ENCODE measurements at places on chromosomes 7 and 10.

GRCh38 chr10:98472196-98472595 is 25.5 kb upstream of the HPS1 start:
- no peak for DNase-seq

- no peak for DNase-seq
Observed at GRCh38 chr10:110576220-110576619, 8.7 kb downstream of the SMC3 start.

DNA sequence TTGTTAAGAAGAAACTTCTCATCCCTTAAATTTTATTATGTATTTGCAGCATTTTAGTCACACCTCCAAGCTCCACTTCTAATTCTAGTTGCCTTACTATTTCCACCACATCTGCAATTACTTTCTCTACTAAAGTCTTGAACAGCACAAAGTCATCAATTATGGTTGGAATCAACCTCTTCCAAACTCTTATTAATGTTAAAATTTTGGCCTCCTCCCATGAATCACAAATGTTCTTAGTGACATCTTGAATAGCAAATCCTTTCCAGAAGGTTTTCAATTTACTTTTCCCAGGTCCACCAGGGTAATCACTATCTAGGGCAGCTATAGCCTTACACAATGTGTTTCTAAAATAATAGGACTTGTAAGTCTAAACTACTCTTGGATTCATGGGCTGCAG is 126.3 kb upstream of the POM121L12 start:
- no peak for DNase-seq

DNA sequence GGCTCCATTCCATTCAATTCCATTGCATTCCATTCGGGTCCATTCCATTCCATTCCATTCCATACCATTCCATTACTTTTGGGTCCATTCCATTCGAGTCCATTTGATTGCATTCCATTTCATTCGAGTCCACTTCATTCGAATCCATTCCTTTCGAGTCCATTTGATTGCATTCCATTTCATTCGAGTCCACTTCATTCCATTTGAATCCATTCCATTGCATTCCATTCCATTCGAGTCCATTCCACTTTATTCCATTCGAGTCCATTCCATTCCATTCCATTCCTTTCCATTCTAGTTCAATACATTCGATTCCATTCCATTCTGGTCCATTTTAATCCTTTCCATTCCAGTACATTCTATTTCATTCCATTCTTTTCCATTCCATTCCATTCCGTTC is 334.0 kb downstream of the ZNF33B start:
- no peak for DNase-seq

DNA sequence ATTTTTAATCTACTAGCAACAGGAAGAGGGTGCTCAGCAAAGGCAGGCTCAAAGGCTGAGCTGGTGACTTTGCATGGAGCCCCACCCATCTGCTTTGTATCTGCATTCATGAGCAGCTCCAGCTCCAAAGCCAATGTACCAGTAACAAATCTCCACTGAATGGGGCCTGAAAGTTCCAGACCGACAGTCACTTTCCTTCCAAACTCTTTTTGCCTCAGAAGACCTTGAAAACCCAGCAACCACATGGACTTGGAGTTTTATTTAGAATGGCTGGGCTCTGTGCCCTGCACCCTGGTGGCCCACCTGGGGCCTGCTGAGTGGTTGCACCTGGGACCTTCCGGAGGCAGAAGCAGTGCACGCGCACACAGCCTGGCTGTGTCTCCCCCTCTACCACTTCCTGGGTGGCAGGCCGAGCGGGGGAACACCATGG is 195.0 kb upstream of the PLXNA4 start:
- DNase-seq: no peak

DNA sequence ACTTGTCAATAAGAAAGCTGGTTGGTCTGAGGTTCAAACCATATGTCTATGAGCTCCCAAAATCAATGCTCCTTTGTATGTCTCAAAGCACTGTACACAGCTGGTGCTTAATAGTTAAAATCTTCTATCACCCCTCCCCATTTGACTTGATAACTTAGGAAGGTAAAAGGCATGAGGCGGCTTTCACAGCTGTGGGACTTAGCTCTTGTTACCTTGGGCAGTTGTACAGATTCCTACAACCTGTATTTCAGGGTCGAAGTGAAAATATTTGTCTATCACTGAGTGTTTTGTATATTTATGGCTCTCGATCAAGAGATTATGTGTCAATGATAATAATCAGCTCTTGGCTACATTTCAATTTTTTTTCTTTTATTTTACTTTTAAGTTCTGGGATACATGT is 992 bp upstream of the KIFBP start:
- no peak for DNase-seq

DNA sequence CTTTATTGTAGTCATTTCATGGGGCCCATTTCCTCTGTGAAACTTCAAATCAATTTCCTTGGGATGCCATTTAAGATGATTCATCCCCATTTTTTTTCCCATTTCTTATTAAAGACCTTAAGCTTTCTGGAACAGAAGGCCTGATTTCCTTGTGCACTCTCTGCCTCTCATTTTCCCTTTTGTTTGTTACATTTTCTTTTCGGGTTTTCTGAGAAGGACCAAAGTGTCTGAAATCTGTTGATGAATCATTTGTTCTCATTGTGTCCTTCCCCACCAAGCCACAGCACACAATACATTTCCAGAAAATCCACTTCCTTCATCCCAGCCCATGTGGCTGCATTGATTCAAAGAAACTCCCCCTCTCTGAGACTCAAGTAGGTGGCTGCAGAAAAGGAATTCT is 372.4 kb downstream of the SFMBT2 start:
- DNase-seq: no peak

GRCh38 chr10:18195060-18195799 is 55.0 kb downstream of the CACNB2 start:
- no peak for DNase-seq

GRCh38 chr10:36779238-36779846 is 346.1 kb upstream of the ANKRD30A start:
- DNase-seq: no peak

- DNase-seq: no peak
Observed at GRCh38 chr10:35640474-35640873, 1.6 kb downstream of the FZD8 start.

DNA sequence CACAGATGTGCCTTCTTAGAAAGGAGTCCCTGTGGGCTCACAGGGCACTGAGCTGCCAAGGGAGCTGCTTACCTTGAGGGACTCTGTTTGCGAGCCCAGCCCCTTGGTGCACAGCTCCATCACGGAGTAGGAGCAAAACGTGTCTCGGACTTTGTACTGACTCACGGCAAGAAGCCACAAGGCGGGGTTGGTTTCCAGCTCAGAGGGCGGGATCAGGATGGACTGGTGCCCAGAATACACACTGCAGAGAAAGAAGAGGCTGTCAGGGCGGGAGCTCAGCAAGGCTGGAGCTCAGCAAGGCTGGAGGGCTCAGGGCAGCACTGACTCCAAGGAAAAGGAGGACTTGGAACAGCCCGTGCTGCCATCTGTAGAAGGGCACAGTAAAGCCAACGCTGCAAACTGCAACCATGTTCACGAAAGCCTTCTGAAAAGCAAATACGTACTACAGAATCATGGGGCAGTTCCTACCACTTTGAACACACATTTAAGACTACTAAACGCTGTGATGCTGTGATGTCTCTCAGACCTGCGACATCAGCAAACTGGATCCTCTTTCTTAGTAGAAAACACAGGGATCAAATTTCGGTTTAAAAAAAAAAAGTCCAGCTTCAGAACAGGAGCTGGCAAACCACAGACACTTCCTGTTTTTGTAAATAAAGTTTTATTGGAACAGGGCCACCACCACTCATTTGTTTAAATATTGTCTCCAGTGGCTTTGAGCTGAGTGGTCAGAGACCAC is 194.3 kb downstream of the ZMYND11 start:
- no peak for DNase-seq

DNA sequence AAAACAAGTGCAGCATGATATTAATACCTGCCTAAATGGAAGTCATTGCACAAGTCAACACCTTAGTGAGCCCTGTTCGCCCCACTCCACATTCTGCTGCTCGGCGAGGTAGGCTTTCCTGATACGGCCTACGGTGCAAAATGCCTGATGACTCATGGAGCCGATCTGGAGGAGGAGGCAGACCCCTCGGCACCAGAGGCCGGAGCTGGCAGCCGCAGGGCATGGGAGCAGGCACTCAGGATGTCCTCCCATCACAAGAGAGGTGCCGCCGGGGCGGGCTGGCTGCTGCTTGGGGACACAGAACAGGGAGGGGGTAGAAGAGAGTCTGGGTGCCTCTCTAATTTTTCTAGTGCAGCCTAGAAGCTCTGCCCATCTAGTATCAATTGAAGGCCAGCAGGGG is 418.5 kb upstream of the MGMT start:
- DNase-seq: no peak

GRCh38 chr10:79234391-79235315 is 112.6 kb upstream of the PPIF start:
- no peak for DNase-seq

DNA sequence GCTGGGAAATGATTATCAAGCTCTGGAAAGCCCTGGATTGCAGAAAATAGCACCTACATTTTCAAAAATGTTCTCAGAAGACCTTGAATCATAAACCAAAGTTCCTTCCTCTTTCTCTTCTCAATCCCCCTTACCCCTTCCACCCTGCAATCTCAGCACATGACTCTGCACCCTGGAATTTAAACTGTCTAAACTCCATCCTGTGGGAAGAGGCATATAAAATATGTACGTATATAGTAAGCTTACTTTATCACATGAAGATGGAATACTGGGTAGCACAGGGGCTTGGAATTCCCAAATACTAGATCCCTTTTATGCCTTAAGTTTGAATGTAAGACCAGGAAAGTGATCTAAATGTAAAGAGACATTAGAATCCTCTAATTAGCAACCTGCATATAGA is 7.7 kb downstream of the AGMO start:
- DNase-seq: no peak

- DNase-seq: no peak
Observed at GRCh38 chr7:94289071-94289470, 105.6 kb upstream of the COL1A2 start.

- no peak for DNase-seq
Observed at GRCh38 chr10:17062493-17062892, 67.1 kb downstream of the CUBN start.

- no peak for DNase-seq
Observed at GRCh38 chr7:82036146-82036886, 266.5 kb upstream of the HGF start.

- no peak for DNase-seq
Observed at GRCh38 chr7:30270921-30271320, 13.5 kb upstream of the ZNRF2 start.

- no peak for DNase-seq
Observed at GRCh38 chr7:44367475-44368043, 42.2 kb upstream of the CAMK2B start.

- DNase-seq: no peak
Observed at GRCh38 chr7:133650487-133651300, 397.8 kb downstream of the EXOC4 start.

GRCh38 chr7:48089046-48090003 is at the start of gene UPP1:
TSS of gene UPP1 (plus strand) at chr7:48089265. CDS start at chr7:48094784, 5,519 bp downstream.
- peak; percentile 81 for DNase-seq

GRCh38 chr10:121919666-121920065 is 8.2 kb downstream of the ATE1 start:
- DNase-seq: no peak

DNA sequence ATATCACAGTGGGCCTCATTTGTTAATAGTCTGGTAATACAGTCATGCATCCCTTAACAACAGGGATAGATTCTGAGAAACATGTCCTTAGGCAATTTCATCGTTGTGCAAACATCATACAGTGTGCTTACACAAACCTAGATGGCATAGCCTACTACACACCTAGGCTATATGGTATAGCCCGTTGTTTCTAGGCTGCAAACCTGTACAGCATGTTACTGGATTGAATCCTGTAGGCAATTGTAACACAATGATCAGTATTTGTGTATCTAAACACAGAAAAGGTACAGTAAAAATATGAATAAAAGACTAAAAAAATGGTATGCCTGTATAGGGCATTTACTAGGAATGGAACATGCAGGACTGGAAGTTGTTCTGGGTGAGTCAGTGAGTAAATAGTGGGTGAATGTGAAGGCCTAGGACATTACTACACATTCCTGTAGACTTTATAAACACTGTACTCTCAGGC is 12.0 kb upstream of the RHOBTB1 start:
- no peak for DNase-seq

DNA sequence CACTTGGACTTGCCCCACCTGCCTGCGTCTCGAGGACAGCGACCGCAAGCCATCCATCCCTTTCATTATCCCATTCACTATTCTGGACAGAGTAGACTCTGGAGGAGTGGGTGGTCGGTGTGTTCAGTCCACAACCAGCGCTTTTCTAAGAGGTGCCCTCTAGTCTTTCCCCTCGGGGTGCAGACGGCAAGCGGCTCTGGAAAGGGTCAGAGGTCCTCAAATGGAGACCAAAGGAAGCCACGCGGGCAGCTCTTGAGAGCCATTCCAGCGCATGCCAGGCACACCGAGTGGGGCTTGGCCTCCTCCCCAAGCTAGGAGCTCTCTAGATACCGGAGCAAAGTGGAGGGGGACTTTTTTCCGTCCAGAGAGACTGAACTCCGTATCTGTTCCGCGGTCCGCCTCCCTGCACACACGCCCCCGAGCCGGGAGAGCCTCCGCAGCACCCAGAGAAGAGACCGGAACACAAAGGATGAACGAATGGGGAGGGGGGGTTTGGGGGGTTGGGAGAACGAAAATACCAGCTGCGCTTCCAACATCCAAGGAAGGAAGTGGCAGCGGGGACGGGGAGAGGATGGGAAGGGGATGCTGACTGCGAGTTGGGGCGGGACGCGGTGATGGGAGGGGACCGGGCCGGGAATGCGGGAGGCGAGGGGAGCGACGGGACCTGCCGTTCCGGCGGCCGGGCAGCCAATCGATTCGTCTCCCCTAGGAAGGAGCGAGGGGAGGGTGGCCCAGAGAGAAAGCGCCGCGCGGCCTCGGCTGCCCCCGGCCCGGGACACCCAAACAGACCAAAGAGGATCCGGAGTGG is 515 bp downstream of the GSDME start:
- no peak for DNase-seq

GRCh38 chr10:48736596-48736995 is 51.9 kb downstream of the WDFY4 start:
- no peak for DNase-seq

DNA sequence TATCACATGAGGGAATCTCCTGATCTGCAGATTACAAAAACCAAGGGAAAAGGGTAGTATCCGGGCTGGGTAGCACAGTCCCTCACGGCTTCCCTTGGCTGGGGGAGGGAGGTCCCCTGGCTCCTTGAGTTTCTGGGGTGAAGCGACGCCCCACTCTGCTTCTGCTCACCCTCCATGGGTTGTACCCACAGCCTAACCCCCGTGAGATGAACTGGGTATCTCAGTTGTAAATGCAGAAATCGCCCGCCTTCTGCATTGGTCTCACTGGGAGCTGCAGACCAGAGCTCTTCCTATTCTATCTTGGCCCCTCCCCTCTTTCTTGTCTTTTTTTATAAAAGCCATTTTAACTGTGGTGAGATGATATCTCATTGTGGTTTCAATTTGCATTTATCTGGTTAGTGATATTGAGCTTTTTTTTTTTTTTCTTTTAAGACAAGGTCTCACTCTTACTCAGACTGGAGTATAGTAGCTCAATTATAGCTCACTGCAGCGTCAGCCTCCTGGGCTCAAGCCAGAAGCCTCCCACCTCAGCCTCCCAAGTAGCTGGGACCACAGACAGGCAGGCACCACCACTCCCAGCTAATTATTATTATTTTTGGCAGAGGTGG is 87.8 kb downstream of the ABCC2 start:
- no peak for DNase-seq

All from stimulated activated CD8-positive, alpha-beta memory T cell treated with anti-CD3 and anti-CD28 coated beads, Interleukin-4, amount 100 ng/mL, for 1 hour (primary cell).